ENCODE measurements at places on chromosomes 7 and 10.

GRCh38 chr10:114308531-114309363, 69.7 kb downstream of the VWA2 start:
- DNase-seq: no peak

DNA sequence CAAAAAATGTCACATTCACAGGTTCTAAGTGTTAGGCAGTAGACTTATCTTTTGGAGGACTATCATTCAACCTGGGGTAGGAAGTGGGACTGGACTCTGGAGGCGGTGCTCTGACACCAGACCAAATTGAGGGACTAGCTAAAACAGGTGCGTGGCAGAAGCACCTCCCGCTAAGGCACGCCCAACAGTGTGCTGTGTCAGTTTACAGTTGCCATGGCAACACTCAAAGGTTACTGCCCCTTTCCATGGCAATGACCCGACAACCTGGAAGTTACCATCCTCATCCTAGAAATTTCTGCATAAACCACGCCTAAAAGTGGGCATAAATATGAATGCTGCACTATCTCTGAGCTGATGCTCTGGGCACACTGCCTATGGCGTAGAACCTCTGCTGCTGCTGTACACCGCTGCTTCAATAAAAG, 14.0 kb upstream of the BLNK start:
- no peak for DNase-seq

GRCh38 chr7:102933763-102934162, 21.0 kb downstream of the LRRC17 start:
- no peak for DNase-seq

GRCh38 chr10:117201826-117202225, 4.5 kb downstream of the KCNK18 start:
- no peak for DNase-seq

DNA sequence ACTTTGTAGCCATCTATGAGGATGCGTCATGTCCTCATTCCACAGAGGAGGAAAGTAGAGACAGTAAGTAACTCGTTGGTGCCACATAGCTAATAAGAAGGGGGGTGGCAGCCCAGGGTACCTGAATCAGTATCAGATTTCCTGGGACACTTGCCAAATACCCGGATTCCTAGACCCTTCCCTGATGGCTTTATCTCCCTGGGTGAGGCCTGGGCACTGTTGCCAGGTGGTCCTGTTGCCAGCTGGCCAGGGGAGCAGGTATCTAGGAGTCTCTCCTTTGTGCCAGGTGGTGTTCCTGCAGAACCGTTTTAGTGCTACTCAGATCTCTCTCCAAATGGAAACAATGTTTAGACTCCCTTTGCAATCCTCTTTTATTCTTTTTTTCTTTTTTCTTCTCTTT, 12.7 kb downstream of the SLC29A3 start:
- DNase-seq: no peak

GRCh38 chr7:66400400-66400799, 195.3 kb downstream of the TPST1 start:
- no peak for DNase-seq

GRCh38 chr10:35843524-35844181, 201.6 kb upstream of the FZD8 start:
- no peak for DNase-seq

DNA sequence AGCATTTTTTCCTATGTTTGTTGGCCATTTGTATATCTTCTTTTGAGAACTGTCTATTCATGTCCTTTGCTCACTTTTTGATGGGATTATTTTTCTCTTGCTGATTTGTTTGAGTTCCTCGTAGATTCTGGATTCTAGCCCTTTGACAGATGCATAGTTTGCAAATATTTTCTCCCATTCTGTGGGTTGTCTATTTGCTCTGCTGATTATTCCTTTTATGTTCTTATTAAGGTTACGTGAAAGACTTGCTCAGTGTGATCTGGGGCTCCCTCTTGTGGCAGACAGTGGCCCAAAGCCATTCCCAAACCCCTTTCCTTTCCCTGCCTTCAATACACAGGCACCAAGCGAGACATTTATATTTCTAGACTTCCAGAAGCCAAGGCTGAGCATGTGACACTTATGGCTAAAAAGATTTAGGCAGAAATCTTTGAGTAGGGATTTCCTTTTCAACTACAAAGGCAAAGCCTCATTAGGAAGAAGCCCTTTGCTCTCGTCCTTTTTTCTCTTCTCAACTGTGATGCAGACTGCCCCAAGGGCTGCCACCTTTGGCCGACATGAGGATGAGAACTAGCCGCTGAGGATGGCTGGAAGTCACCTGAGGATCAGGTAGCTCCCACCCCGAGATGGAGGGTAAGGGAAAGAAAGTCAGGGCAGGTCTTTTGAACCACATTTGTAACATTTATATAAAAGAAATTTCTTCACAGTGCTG, 23.6 kb downstream of the ST8SIA6 start:
- no peak for DNase-seq

DNA sequence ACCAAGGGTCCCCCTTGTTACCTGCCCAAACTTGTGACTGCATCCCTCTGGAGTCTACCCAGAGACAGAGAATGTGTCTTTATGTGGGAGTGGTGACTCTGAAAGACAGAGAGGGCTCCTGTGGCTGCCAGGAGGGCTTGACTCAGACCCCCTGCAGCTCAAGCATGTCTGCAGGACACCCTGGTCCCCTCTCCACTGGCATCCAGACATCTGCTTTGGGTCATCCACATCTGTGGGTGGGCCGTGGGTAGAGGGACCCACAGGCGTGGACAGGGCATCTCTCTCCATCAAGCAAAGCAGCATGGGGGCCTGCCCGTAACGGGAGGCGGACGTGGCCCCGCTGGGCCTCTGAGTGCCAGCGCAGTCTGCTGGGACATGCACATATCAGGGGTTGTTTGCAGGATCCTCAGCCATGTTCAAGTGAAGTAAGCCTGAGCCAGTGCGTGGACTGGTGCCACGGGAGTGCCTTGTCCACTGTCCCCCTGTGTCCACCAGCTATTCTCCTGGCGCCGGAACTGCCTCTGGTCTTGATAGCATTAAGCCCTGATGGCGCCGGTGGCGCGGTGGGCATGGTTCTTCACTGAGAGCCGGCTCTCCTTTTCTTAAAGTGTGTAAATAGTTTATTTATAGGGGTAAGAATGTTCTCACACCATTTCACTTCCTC, 19.4 kb upstream of the SH2D4B start:
- no peak for DNase-seq

- DNase-seq: no peak
Measured at GRCh38 chr10:132677096-132677472, 108.9 kb downstream of the NKX6-2 start.

- no peak for DNase-seq
Measured at GRCh38 chr10:53839440-53840039, 961.5 kb downstream of the PCDH15 start.

- DNase-seq: no peak
Measured at GRCh38 chr7:54847921-54848320, 88.9 kb upstream of the SEC61G start.

DNA sequence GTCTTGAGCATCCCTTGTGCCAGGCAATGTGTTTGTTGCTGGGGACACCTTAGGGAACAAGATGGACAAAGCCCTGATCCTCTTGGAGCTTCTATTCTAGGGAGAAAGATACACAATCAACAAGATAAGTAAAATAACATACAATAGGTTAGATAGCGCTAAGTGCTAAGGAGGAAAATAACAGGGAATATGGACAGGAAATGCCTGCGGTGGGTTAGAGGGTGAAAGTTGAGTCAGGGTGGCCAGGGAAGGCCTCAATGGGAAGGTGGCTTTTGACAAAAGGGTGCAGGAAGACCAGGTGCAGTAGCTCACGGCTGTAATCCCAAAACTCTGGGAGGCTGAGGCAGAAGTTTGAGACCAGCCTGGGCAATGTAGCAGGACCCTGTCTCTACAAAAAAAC, 38.3 kb upstream of the MYL10 start:
- no peak for DNase-seq

- DNase-seq: no peak
Measured at GRCh38 chr10:101061624-101062231, at the start of gene KAZALD1. KAZALD1 (plus strand) TSS chr10:101061989; CDS start chr10:101062593, 604 bp downstream.

DNA sequence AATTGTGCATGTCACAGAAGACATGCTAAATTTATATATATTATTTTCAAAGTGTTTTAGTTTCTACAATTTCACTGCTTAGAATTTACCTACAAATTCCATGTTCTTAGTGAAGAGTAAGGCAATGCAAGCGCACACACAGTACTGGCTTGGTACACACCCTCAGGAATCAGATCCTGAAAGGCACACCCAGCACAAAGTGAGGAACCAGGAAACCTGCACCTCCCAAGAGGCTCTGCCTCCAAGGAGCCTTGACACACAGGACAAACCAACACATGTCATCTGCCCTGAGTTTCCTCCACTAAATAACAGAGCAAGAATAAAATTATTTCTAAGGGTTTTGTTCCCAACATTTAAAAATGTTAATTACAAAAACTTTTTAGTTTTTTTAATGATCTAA, 156.2 kb downstream of the PARD3 start:
- DNase-seq: no peak
